ENCODE measurements at places on chromosomes 3 and 15.

GRCh38 chr15:41594801-41595746 lies 36.1 kb downstream of the TYRO3 start:
- no peak for DNase-seq

GRCh38 chr15:35479423-35479822 lies 66.5 kb downstream of the DPH6 start:
- DNase-seq = no peak

DNA sequence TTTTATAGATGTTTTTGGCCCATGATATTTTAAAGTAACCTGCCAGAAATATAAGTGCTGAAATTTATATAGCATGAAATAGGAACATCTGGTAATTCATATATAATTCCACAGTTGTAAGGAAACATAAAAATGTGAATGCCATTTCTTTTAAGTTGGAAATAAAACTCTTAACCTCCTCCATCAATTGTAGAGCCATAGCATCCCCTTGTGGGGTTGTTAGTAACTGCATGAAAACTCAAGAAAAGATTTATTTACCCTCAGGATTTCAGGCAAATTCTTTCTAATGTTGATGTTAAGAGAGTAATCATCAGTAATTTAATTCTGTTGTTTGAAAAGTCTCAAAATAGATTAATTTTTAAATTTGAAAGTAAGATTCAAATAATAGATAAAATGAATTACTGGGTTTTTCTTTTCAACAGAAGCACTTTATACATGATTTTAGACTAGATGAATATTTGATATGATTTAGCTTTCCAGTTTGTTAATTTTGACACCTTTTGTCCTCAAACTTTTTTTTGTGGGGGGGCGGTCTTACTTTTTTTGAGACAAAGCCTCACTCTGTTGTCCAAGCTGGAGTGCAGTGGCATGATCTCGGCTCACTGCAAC lies 74.7 kb downstream of the RASA2 start:
- DNase-seq = no peak

DNA sequence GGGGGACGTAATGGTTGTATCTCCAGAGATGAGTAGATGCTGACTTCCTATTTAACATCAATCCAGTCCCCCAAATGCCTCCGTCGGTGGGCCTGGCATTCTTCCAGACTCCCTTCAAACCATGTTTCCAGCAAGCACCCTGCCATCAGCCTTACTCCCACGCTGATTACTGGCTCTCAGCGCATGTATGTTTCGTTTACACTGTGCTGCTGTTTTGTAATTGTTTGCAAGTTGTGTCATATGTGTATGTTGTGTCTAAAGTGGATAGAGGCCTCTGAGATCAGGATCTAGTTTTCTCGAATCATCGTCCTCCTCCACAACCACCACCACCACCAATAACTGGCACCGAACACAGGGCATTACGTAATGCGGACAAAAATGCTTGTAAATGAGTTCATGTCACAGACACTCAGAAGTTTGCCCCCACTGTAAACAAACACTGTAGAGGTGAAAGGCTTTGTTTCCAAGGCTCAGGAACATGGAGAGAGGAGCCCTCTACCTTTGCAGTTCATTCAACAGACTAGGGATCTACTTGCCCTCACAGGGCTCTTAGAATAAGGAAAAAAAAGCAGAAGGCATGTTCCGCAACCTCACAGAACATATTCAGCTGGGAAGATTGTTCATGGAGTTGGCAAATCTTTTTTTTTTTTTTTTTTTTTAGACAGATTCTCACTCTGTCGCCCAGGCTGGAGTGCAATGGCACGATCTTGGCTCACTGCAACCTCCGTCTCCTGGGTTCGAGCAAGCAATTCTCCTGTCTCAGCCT lies 46.1 kb upstream of the SEMA4B start:
- DNase-seq = no peak

- no peak for DNase-seq
Measured at GRCh38 chr3:13873818-13874217, 6.1 kb downstream of the WNT7A start.

DNA sequence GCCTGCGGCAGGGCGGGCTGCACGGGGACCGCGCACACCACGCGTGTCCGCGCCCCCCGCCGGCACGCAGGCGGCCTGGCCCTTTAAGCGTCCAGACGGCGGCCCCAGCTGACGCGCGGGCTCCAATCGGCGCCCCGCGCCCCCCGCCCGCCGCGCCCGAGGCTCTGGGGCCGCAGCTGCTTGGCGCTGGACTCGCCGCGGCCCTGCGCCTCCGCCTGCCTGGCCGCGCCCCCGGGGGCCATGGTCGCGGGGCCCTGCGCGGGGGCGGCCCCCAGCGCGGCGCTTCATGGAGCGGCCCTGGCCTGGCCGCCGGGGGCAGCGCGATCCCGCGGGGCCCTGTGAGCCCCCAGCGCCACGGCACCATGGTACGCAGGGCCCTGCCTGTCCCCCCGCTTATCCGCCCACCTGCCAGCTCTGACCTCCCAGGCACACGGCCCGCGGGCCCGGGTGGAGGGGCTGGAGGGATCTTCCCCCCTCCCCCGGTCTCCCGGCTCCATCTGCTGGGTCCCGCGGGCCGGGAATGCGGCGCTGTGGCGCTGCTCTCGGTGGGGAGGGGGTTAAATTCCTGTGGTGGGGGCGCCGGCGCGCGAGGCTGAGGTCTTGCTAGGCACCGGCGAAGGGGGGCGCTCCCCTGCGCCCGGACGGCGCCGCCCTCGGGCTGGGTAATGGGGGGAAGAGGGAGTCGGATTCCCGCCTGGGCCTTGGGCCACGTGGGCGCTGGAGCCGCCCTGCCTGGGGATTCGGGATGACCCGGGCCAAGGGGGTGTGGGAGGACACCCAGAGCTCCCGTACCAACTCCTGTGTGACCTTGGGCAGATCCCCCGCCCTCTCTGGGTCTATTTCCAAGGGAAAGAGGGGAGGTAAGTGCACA lies 1.1 kb downstream of the ZBTB47 start:
- no peak for DNase-seq

- no peak for DNase-seq
Measured at GRCh38 chr3:100606894-100607512, 2.4 kb upstream of the ADGRG7 start.

Data from stimulated activated CD8-positive, alpha-beta memory T cell treated with anti-CD3 and anti-CD28 coated beads, Interleukin-15, amount 100 ng/mL, for 48 hours (primary cell).